ENCODE measurements at places on chromosomes 5 and 9. TPM values are rescaled to one million over a fixed set of nuclear protein-coding genes. Genes with fewer than 3 reads are reported as not detected.

ADAMTS12 gene
- polyA plus RNA-seq = not detected

GRCh38 chr5:42974536-42974935 is 65.6 kb downstream of the ANXA2R start:
- DNase-seq = no peak

GRCh38 chr9:72443855-72444254 is 77.6 kb upstream of the TMC1 start:
- DNase-seq = peak; percentile 67

DNA sequence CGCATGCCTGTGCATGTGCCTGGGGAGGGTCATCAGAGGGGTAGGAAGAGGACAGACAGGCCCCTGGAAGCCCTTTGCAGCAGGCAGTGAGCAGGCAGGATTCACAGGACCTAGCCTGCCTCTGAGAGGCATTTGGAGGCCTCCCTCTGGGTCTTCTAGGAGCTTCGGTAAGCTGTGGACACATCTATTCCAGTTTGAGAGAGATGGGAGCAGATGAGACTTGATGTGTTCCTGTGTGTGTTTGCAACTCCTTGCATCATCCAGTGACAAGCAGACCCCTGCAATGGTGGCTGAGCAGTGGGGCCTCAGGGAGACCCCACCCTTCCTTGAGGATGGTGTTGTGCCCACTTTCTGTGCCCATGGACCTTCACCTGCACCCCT is 64.0 kb downstream of the GADD45G start:
- no peak for DNase-seq

GRCh38 chr9:4982721-4983482 is 2.2 kb upstream of the JAK2 start:
- no peak for DNase-seq

DNA sequence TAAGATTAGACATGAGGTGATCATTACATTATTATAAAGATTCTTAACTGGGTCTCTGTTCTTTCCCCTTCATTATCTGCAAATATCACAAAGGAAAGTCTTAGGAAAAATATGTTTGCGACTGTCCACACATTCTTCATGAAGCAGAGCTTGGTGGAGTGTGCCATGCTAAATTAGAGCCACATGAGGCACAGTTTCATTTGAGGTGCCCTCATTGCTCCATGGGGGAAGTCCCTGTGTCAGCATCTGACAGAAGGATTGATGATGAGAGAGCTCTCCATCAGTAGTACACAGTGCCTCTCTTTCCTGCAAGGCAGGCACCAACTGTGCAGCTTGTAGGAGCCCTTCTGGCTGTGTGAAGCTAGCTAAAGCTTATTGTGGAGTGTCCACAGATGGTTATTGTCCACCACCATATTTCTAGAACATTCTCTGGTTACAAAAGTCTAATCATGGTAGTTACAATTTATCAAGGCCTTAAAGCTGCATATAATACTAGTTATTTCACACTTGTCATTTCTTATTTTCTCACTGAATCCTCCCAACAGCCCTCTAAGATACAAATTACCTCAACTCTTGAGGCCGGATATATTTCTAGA is 63.9 kb downstream of the C9orf152 start:
- peak; percentile 74 for DNase-seq

- no peak for DNase-seq
These were observed 80.2 kb upstream of the ZNF618 start for GRCh38 chr9:113795811-113796392.

GRCh38 chr9:109733690-109734089 is 46.3 kb upstream of the PALM2AKAP2 start:
- DNase-seq = no peak

ANKRD18A gene
- not detected for polyA plus RNA-seq

DNA sequence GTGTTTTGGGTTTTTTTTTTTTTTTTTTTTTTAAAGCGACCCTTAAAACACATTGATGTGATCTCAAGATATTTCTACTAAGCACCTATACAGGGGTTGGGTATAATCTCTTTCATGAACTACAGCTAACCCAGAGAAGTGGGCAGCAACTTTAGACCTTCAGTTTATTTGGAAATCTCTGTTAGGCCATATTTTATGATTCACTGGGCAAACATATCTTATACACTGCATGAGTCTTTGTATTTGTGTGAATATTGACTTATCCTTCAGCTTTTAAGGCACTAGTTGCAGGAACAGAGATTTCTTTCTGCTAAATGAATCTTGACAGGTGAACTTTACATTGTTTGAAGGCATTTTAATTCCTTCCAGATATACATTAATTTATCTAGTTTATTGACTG is 194.4 kb downstream of the ARRDC3 start:
- no peak for DNase-seq

FRMD3 gene
- polyA plus RNA-seq = 0.37 TPM

PTGES gene
- 0.07 TPM for polyA plus RNA-seq

DNA sequence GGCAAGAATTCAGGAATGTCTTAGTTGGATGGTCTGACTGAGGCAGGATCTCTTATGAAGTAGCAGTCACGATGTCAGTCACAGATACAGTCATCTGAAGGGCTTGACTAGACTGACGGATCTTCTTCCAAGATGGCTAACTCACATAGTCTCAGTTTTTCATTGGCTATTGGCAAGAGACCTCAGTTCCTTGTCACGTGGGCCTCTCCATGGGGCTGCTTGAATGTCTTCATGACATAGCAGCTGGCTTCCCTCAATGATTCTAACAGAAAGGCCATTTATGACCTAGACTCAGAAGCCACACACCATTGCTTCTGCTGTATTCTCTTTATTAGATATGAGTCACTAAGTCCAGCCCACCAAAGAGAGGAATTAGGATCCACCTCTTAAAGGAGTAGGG is 4.7 kb downstream of the APC start:
- DNase-seq = no peak

DNA sequence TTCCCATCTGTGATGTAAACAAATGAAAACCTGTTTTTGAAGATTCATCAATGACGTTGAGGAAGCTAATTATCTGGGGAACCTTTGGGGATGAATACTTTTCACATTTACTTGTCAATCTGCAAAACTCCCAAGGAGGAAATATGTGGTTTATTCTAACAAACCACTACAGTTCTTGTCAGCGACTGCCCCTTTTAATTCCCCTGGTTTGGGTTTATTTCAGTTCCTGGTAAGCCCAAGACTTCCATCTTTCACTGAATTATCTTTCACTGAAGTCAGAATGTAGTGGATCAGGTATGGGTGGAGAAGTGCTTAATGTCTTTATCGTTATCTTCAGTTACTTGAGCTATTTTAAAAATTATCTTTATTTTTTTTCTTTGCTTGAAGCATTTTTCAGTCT is 40.2 kb downstream of the TLR4 start:
- no peak for DNase-seq

UGT3A2 gene
- not detected for polyA plus RNA-seq

FOXD4L6 gene
- polyA plus RNA-seq = not detected

DNA sequence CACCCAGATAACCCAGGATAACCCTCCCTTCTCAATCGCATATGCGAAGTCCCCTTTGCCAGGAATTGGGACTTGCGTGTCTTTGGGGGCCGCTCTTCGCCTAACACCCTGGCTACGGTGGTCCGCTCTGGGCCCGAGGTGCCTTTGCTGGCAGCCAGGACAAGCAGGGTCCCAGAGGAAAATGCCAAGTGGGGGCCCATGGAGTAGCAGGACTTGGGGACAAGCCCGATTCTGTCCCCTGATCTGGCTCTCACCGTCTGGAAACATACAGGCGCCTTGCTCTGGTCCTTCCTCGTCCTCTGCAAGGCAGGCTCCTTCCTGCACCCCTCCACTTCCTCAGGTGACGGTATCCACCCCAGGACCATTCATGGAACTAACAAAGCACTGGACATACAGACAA is 78.1 kb upstream of the UNC5A start:
- no peak for DNase-seq

Data from B cell (primary cell).